ENCODE measurements at places on chromosomes 6 and 20.

- DNase-seq, result no peak
Measured at GRCh38 chr6:12896208-12896733, 179.7 kb downstream of the PHACTR1 start.

- no peak for DNase-seq
Measured at GRCh38 chr20:25483431-25484132, 76.1 kb downstream of the GINS1 start.

DNA sequence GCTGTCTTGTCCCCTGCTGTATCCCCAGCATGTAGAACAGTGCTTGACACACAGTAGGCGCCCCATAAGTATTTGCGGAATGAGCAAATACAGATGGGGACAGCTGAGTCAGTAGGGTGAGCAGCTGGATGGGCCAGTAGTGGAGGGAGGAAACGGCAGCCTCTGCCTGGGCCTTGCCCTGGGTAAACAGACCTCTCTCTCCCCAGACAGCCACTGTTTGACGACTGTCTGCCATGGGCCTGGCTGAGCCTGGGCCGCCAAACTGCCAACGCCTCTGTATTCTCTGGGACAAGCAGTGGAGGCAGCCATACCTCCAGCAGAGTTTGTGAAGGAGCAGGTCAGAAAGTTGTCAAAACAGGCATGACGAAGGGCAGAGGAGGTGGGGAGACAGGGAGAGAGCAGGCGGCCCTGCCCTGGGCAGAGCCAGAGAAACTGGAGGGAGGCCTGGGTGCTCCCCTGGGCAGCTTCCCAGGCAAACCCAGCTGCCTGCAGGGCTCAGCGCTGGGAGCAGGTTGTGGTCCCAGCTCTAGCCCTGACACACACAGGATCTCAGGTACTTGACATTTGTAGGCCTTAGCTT is 15.2 kb downstream of the HNF4A start:
- no peak for DNase-seq

DNA sequence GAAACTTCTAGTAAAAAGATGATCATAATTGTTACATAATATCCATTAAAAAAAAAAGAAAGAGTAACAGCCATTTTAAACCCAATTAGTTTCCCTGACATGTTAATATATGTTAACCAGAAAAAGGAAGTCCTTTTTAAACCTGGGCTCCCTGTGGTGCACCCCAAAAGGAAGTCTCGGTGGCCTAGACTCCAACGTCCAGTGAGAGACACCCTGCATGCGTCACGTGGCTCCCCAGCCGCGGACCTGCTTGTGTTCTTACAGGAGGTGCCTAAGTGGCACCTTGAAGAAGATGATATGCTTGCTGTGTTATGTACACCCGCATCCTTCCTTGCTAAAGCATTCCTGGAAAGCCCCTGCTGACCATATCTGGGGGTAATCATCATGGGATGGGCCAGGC is 50.1 kb downstream of the FOXC1 start:
- DNase-seq, result no peak

DNA sequence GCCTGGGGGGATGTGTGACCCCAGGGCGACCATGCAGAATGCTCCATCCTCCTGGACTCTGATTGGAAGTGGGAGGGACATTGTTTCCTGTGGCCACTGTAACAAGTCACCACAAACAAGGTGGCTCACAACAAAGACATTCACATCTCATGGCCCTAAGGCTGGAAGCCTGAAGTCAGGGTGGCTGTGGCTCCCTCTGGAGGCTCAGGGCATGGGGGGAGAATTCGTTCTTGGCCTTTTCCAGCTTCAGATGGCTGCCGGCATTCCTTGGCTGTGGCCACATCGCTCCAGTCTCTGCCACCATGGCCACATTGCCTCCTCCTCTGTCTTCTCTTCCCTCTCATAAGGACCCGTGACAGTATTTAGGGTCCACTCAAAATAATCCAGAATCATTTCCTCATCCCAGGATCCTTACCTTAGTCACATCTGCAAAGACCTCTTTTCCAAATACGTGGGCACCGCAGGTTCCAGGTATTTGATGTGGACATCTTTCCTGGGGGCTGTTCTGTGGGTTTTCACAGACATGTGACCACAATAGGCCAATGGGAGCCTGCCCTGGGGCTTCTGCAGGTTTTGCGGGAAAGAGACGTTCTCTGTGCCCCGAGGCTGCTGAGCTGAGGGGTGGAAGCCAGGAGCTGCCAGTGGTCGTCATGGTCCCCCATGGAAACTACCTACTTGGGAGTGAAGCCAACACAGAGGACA is 249.3 kb downstream of the PREX1 start:
- no peak for DNase-seq

GRCh38 chr20:62734881-62735280 is 26.2 kb downstream of the NTSR1 start:
- no peak for DNase-seq

DNA sequence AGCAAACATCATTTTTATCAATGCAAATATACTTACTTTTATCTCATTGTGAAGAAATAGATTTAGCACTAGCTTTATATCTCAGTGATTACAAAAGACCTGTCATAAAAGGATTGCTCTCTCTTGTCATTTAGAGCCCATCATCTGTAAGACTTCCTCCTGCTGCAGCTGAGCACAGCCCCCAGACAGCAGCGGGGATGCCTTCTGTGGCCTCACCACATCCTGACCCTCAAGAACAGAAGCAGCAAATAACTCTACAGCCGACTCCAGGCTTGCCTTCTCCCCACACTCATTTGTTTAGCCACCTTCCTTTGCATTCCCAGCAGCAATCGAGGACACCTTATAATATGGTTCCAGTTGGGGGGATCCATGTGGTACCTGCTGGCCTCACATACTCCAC is 127.0 kb upstream of the EDN1 start:
- DNase-seq, result peak; percentile 56

DNA sequence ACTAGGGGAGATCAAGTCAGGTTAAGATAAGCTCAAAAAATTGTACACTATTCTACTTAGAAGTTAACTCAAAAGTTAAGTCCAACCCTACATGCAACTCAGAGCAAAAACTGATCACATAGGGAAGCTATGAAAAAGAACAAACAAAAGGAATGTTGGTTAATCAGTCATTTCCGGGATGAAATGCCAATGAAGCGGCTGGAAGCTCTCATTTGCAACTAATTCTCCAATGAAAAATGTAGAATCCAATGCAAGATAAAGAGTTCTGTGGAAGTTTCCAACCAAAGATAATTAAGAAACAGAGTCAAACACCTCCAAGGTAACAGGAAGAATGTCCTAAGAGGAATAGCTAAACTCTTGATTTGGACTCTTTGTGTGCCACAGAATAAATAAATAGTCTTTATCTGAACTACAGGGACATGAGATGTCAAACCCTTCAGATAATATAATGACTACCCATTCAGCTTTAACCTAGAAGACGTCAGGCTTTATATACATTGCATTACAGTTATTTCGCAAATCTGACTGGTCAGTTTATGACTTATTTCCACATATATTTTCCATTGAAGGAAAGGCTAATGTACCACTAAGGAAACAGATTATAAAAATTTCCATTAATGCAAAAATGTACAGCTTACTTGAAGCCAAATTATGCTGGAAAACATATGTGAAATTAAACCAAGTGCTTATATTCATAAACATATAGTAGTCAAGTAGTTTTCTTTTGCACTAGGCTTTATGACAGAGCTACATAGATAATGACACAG is 48.0 kb upstream of the DST start:
- peak; percentile 49 for DNase-seq

DNA sequence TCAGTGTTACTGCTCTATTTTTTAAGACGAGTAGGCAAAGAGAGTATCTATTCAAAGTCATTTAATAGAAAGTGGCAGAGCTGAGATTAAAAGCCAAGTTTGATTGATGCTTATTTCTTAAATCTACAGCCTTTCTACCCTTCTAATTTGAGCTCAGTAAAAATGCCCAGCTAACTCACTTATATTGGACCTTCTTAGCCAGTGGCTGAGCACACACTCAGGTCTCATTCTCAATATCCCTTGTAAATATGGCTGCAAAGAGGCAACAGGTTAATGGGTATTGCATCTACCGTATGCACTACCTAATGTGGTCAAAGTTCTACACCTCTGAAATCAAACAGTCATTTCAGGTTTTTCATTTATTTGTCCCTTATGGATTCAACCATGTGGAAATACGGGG is 6.7 kb downstream of the PKIB start:
- DNase-seq, result no peak

DNA sequence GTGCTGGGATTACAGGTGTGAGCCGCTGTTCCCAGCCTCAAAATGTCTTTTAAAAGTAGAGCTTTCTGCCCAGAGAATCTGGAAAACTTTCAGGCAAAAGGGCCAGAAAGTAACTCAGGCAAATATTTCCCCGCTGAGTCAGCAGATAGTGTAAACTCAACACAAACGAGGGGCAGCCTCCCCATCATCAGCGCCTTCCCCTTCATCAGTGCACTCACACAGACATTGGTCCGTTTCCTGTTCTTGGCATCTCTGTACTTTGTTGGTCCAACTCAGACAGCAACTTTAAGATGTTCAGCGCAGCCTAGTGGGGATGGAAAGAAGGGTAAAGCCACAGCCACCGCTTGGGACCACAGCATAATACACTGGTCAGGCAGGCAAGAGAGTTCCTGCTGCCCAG is 69.5 kb downstream of the CSE1L start:
- DNase-seq, result no peak
